ENCODE measurements at places on chromosomes 13 and 19. TPM values are rescaled to one million over a fixed set of nuclear protein-coding genes. Genes with fewer than 3 reads are reported as not detected.

DNA sequence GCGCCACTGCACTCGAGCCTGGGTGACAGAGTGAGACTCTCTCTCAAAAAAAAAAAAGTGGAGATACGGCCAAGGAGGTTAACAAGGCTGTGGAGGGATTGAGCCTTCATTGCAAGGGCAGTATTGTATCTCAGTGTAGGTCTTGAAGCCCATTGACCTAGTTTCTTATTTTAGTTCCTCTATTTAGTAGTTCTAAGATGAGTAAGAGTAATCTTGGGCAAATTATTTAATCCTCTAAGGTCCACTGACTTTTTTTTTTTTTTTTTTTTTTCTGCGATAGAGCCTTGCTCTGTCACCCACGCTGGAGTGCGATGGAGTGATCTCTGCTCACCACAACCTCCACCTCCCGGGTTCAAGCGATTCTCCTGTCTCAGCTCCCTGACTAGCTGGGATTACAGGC is 14.3 kb upstream of the ILF3 start:
- no peak for DNase-seq

DNA sequence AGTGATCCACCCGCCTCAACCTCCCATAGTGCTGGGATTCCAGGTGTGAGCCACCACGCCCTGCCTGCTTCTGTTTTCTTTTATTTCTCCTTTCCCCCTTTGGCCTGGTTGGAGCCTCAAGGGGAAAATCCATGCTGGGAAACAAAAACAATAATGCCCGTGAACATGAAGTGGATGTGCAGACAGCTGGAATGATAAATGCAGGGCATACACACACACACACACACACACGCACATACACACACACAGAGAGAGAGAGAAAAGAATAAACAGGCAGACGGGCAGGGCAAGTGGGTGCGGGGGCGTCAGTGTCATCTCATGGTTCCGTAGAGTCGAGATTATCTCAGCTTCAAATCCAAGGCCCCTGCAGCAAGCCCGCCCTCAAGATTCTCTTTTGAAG is 4.4 kb upstream of the PLEKHF1 start:
- DNase-seq = no peak

GRCh38 chr13:92054389-92054788 is 656.0 kb downstream of the GPC5 start:
- DNase-seq = no peak

- no peak for DNase-seq
These were observed 563 bp upstream of the PDCD5 start for GRCh38 chr19:32580353-32580900.

DNA sequence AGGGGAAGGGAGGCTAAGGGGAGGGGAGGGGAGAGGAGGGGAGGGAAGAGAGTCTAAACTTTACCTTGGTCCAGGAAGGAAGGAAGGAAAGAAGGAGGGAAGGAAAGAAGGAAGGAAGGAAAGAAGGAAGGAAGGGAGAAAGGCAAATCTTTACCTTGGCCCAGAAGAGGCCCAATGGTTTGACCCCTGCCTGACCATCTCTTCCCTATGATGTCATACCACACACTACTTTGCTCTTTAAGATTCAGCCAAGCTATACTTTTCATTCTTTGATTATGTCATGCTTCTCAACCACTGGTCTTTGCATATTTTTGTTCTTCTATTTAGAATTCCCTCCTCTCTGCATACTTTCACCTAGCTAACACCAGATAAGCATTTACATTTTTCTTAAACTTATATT is 1077.5 kb downstream of the PCDH9 start:
- no peak for DNase-seq

DNA sequence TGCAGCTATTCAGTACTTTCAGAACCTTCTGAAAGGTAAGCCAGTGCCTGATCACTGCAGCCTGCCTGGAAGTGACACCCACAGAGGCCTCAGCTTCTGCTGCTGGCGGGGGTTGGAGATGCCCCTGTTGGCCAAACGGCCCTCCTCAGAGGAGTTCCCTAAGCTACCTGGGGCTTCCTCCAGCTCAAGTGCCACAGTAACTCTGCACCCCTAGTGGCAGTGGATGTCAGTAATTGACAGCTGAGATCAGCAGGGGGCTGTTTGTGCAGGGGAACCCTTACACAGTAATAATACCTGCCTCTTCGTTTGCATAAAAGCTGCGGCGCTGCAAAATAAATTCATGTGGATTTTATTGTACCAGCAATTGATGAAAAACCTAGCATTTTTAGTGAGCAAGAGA is 28.9 kb downstream of the TDRD12 start:
- DNase-seq = no peak

DNA sequence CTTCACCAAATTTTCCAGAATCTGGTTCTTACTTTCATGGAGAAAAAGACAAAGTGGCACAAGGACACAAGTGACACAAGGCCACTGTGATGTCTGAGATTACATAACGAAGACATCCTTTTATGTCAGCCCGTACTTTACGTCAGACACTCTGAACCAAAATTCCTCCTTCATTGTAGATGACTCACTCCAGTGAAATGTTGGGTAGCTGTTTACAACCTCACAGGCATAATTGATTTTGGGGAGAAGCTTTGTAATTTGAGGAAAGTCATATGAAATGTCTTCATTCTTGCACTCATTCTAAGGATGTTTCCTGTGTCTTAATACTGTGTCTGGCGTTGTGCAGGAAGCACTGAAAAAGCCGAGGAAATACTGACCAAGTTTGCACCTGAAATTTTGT is 20.0 kb upstream of the LGALS14 start:
- no peak for DNase-seq

DNA sequence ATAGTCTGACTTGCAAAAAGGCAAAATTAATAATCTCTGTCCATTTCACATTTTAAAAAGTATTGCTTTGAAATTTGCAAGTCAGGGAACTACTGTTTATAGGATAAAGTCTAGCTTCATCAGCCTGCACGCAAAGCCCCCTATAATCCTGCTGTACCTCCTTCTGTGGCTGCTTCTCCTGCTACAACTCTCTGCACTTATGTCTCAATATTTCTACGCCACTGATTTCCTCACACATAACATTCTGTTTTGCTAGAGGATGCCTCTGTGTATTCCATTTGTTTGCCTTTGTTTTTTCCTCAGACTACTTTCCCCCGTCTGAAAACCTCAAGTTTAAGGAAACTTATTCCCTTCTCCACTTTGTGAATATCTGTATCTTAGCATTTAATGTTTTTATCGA is 389.9 kb downstream of the RFC3 start:
- no peak for DNase-seq

Gene ICAM5
- total RNA-seq = 0.38 TPM

Gene N4BP2L1
- 4.4 TPM for total RNA-seq

Gene N4BP2L2
- 58.6 TPM for total RNA-seq

Gene ZFP36
- total RNA-seq = 7.5 TPM

Gene MAP4K1
- 1.3 TPM for total RNA-seq

Gene C19orf38
- total RNA-seq = 0.55 TPM

Gene KLK6
- 33.5 TPM for total RNA-seq

Gene PLPPR3
- total RNA-seq = 2.9 TPM

Data from kidney epithelial cell (primary cell).